Fibroblast of skin of back (primary cell): ENCODE measurements at places on chromosomes 4 and X.

DNA sequence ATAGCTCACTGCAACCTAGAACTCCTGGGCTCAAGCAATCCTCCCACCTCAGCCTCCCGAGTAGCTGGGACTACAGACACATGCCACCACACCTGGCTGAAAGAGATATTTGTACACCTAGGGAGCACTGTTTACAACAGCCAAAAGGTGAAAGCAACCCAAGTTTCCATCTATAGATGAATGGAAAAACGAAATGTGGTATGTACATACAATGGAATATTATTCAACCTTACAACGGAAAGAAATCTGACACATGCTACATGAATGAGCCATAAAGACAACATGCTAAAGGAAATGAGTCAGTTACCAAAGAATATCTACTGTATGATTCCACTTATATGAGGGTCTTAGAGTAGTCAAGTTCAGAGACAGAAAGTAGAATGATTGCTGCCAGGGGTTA, 52.2 kb downstream of the ABCG2 start:
- peak; percentile 86 for DNase-seq

GRCh38 chr4:1514612-1515011, 108.4 kb upstream of the NKX1-1 start:
- no peak for DNase-seq

- no peak for DNase-seq
Measured at GRCh38 chr4:96753216-96753615, 913.3 kb downstream of the PDHA2 start.

DNA sequence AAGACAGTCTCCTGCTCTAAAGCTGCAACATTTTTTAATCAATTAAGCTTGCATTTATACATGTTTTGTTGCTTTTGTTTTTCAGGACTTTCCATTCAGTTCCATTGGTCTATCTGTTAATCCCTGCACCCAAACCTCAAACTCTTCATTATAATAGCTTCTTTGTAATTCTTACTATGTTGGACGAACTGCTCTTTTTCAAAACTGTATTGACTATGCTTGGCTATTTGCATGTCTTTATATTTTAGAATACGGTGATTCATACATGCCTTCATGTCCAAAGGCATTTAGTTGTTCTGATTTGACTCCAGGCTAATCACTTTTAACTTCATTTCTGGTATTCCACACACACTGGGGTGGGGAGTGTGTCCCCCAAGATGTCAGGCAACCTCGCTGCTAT, 14.1 kb downstream of the MAGEC1 start:
- DNase-seq: no peak

GRCh38 chr4:152920768-152921167, 15.4 kb upstream of the FHDC1 start:
- DNase-seq: peak; percentile 10

DNA sequence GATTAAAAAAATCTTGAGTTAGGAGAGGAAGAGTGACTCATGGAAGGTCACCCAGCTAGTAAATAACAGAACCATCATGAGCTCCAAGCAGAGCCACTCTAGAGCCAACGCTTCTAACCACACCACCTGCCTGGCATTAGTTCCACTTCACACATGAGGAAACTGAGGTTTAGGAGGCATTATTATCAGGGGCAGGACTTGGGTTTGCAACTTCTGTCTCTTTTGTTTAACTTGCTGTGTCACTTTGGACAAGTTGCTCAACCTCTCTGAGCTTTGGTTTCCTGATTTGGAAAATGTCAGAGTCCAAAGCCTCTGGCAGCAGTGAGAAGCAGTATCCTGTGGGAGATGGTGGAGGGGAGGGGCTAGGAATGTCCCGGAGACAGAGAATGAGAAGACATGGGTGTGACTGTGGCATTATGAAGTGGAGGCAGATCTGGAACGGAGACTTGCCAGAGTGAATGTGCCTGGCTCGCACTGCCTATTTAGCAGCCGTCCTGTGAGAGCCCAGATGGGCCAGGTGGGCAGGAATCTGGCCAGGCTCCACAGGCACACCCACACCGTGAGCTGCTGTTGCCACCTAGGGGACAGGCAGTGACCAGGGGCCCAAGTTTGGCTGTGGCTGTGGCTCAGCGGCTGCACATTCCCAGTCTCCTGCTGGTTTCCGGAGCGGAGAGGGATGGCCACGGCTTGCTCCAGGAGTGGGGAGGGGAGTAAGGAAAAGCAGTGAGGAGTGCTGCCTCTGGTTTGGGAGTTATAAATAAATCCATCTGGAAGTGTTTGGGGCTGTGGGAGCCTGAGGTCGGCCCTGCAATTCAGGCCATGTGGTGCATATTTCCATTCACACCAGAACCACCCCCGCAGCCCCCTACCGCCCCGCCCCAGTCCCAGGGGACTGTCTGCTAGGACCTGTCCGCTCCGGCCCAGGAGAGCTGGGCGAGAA, 93.4 kb downstream of the NHSL2 start:
- DNase-seq: peak; percentile 75

GRCh38 chr4:186557486-186557885, 2.1 kb upstream of the MTNR1A start:
- DNase-seq: peak; percentile 88

DNA sequence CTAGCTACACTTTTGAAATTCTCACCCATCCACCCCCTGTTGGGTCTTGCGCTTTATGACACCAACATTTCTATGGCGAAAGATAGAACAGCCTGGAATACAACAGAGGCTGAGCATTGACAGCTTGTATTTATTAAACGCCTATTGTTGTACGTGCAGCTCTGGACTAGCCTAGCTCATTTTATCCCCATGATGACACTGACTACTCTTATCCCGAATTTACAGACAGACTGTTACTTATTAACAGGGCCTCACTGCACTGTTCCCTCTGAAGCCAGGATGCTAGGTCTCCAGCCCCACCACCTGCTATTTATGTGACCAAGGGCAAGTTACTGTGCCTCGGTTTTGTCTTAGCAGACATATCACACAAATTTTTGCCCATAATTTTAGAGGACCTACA, 1.0 kb upstream of the RFC1 start:
- no peak for DNase-seq

DNA sequence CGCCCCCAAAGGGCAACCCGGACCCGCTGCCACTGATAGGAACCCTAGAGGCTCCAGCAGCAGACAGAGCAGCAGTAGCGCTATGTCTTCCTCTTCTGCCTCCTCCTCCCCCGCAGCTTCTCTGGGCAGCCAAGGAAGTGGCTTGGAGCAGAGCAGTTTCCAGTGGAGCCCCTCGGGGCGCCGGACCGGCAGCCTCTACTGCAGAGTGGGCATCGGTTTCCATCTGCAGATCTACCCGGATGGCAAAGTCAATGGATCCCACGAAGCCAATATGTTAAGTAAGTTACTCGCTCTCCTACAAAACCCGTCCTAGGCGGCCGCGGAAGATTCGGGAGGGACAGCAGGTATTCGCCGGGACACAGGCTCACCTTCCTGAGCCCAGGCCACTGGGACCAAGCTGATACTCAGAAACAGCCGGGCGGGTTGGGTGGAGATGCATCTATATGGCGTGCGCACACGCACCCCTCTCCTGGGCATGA, 477 bp downstream of the FGF5 start:
- DNase-seq: peak; percentile 71

DNA sequence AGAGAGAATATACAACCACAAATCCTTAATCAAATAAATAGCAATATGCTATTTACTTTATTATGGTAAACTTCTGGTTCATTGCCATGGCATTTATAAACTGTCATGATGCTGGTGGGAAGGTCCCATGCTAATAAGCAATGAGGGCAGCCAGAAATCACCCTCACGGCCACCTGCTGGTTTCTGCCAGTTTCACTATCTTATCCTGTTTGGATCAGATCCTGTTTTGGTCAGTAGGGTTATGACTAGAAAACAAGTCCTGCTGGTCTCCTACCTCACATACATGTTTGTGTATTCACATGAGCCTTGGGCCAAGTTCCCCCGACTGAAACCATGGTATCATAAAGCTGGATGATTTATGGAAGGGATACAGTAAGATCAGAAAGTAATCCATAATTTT, 28.1 kb downstream of the XAGE5 start:
- no peak for DNase-seq

DNA sequence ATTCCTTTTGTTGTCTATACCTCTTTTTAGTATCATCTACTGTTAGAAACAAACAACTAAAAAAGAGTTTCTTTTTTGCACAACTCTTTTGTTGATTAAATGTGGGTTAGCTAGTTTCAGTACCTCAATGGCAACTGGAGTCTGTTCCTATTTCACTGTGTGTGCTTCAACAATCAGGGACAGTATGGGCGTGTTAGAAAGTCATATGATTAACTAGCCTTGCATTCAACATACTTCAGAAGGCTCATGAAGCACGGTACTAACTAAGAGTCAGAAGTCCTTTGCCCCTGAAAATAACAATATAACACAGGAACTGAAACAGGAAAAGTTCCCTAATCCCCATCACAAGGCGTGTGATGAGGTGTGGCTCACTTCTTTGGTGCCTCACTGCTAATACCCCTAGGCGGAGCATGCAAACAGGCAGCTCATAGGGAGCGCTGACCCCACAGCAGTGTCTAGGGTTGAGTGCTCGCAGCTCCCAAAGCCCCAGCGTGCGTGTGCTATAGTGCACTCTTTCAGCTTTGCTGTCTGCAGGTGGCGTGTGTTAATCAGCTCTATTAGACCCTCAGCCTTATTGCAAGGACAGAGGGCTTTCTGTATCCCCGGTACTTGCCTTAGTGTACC, 203.1 kb upstream of the NDST3 start:
- DNase-seq: no peak

DNA sequence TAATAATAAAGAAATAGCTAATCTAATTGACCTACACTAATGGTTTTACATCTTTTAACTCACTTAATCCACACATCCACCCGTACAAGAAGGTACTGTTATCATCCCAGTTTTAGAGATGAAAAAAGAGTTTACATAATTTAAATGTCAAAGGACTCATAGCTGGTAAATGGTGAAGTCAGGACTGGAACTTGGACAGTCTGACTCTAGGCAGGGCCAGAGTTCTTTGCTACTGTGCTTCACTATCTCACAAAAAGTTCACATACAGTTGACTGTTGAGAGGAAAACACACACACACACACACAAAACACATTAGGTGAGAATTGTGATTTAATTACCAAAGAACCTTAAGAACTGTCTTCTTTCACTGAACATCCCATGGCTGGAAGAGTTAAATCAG, 71.2 kb upstream of the PRSS48 start:
- no peak for DNase-seq

DNA sequence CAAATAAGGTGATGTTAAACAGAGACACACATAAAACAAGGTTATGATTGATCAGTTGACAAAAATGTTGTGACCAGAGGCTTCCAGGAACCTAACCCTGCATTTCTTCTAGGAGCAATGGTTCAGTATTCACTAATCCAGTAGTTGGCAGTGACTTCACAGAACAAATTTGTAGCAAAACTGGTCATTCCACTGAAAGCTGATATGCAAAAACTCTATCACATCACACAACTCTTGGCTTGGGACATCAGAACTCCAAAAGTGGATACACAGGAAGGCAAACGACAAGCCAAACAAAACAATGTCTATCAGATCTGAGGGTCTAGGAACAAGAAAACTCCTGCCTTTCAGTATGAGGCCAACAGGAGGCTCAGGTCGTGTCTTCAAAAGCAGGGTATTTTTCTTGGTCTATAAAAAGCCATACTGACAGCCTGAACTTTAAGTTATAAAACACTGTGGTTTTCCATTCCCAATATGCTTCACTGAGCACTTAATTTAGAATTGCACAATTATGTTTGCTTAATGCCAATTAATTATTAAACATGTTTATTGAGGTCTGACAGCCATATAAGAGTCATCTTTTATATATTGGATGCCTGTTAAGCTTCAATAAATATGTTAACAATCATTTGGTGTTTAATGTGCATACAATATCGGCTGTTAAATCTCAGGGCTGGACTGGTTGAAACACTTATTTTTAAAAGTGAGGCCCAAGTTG, 45.6 kb downstream of the SOD3 start:
- DNase-seq: no peak

- no peak for DNase-seq
Measured at GRCh38 chr4:150619042-150619441, 37.1 kb downstream of the MAB21L2 start.

GRCh38 chr4:65021149-65021548, 611.9 kb upstream of the TECRL start:
- no peak for DNase-seq

GRCh38 chrX:3345281-3346191, 916 bp downstream of the MXRA5 start:
- peak; percentile 12 for DNase-seq

DNA sequence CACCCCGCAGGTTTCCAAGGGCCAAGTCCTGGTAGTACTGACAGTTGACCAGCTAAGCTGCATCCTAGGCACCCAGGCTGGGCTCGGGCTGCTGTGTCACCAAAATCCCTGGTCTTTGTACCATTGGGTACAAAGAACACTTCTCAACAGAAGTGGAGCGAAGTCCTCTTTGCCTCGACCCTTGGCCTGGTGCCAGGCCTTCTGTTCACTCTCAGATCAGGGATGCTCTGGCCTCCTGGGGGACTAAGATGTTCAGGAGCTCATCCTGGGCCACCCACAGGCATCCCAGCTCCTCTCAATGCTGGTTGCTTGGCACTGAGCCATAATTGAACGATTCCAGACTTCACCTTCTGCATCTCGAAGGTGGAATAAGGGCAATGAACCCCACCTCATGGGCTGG, 13.8 kb upstream of the SLC2A9 start:
- DNase-seq: no peak

DNA sequence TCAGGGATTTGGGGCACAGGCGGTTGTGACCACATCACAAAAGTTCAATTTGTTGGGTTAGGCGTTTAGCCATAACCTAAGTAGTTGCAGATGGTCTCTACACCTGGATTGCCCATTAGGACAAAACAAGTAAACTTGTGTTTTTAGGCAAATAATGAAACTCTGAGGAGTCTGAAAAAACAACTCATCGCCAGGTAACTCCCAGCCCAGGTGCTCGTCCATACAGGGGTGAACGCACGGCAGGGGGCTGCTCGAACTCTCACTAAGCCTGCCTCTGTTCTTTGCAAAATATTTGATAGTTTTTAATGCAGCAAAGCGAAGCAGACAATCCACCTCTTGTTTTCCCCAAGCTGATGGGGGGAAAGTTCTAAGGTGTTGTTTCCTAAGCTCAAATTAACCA, 559 bp upstream of the RHOH start:
- no peak for DNase-seq

DNA sequence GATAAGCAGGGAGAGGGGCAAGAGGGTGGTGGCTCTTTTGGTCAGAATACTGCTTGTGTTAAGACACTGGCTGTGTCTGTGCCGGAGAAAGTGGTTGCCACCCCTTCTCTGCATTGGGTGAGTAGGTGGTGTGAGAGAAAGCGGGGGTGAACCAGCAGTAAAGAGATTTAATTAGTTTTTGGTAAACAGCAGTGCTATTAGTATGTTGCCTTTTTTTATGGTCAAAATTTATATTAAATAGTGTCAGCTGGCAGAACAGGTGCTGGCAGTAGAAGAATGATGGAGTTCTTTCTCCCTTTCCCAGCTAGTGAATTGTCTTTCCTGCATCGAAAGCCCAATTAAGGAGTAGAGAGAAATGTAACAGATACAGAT, 181.6 kb downstream of the LARP7 start:
- no peak for DNase-seq

DNA sequence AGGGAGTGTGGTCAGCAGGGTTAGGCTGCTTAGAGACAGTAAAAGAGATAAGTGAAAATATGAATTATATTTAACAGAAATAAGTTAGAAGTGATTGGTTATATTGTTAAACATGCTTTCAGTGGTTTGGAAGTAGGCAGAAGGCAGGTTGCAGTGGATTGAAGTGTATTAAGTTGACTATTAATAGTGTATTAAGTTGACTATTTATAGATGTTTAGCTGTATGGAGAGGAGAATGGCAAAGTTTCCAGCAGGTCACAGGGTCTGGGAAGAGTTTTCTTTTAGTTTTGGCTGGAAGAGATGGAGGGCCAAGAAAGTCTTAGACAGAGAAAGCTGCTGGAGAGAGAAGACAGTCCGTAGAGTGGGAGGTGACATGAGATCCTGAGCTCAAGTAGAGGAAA, 7.9 kb downstream of the SMIM20 start:
- DNase-seq: no peak
